DMS79 treated with DMSO at 0.1 percent for 48 hours (cell line): ENCODE measurements at places on chromosomes 16 and 17.

DNA sequence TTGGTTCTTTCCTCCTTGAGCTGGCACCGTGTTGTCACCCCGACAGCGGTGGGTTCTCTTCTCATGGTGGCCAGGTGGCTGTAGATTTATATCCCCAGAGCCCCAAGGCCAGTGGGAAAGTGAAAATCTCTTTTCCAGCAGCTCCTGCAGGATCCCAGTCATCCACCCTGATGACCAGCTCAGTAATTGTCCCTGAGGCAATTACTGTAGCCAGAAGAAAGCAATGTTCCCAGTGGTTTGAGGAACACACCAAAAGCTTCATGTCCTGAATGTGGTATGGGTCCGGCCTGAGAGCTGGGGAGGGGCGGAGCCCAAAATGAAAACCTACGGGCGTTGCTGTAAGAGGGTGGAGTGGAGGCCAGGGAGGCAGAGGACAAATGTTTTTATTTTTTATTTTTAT is 69.0 kb downstream of the WSB1 start:
- no peak for DNase-seq

DNA sequence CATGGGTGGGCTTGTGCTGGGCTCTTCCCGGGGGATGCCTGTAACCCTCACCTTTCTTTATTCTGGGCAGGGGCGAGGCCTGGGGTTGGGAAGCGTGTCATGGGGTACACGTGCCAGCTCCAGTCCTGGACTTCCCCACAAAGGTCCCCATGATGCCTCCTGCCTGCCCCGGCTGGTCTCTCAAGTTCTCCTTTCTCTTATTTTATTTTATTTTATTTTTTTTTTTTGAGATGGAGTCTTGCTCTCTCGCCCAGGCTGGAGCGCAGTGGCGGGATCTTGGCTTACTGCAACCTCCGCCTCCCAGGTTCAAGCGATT is 8.6 kb downstream of the ATP2A3 start:
- no peak for DNase-seq

GRCh38 chr17:62134397-62134796 is 69.3 kb upstream of the MED13 start:
- DNase-seq = no peak

- no peak for DNase-seq
Measured at GRCh38 chr16:48434653-48435317, 49.6 kb upstream of the SIAH1 start.

DNA sequence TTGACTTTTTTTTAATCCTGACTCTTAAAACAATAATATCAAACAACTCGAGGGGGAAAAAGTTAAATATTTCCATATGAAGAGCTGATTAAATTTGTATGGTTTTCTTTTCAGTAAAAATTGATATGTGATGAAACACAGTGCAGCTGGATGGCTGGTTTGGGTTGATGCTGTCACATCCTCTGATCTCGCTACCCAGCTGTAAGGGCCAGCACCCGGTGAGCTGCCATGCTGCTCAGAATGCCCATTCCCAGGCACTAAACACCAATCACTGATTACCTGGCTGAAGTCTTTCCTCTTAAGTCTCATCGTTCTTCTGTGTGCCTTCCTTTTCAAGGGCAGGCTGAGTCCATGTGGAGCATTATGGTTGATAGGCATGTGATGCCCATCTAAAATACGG is 234.3 kb downstream of the IRX3 start:
- no peak for DNase-seq

DNA sequence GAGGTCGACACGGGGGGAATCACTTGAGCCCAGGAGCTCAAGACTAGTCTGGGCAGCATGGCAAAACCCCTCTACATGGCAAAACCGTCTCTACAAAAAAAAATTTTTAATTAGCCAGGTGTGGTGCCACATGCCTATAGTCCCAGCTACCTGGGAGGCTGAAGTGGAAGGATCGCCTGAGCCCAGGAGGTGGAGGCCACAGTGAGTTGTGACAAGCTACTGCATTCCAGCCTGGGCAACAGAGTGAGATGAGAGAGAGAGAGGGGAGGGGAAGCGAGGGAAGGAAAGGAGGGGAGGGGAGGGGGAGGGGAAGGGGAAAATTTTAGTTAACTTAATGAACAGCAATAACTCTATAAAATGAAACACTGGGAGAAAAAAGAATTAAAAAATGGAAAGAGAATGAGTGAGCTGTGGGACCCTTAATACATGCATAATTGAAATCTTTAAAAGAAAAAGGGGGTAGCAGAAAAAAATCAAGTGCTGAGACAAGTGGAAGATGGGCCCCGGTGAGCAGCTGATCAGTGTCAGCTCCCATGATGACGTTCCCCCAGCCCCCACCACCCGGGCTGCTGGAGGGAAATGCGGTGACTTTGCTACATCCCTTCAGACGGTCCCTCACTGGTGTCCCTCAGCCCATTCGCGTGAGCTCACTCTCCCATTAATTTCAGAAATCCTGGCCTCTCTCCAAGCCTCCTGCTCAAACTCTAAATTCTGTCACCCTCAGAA is 2.7 kb downstream of the ASGR2 start:
- DNase-seq = no peak

GRCh38 chr17:72392056-72393010 is 271.5 kb downstream of the SOX9 start:
- peak; percentile 71 for DNase-seq
